Stimulated activated CD8-positive, alpha-beta memory T cell treated with anti-CD3 and anti-CD28 coated beads, Interleukin-15, amount 100 ng/mL, for 1 hour (primary cell): ENCODE measurements at places on chromosomes 7 and 10.

GRCh38 chr7:93957767-93958166, 36.2 kb downstream of the GNG11 start:
- no peak for DNase-seq

- no peak for DNase-seq
Observed at GRCh38 chr10:34721208-34721840, 93.8 kb downstream of the PARD3 start.

- no peak for DNase-seq
Observed at GRCh38 chr10:12719365-12719764, 282.1 kb downstream of the CCDC3 start.

DNA sequence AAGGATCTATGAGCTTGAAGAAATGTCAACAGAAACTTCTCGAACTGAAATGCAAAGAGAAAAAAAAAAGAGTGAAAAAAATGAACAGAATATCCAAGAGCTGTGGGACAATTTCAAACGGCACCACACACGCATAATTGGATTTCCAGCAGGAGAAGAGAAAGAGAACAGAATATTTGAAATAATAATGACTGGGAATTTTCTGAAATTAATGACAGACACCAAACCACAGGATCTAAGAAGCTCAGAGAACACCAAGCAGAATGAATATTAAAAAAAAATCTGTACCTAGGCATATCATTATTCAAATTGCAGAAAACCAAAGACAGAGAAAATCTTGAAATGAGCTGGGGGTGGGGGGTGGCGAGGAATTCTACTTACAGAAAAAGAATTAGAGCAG, 27.2 kb downstream of the DPYSL4 start:
- no peak for DNase-seq

- DNase-seq = no peak
Observed at GRCh38 chr7:150334108-150334507, 7.3 kb downstream of the RARRES2 start.

DNA sequence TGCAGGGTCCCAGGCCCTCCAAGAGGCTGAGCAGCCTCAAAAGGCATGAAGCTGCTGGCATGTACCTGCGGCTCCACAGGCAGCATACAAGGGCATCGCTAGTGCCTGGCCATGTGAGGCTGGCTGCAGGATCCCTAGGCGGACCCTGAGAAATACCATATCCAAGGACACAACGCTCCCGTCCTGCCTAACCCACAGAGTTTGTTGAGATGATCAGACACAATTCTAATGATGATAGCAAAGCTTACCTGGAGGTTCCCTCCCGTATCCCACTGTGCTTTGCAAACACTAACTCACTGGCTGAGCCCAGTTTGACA, 17.3 kb downstream of the CLRN3 start:
- no peak for DNase-seq

DNA sequence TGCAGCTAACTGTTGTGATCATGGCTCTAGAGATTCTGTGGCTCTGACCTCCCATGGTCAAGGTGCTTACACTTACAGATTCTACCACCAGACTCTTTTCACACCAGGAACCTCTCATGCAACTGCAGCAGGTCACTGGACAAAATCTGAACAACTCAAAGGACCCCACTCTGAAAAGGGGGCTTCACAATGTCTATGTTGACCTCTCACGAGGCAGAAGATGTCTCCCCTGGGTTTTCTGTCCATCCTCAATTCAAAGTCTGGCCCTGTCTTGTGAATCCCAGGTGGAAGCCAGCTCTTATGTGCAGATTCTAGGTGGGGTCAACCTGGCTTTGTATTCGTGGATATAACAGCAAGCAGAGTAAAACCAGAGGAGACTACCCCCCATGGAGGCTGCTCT, 118.6 kb upstream of the ZNF479 start:
- no peak for DNase-seq

- no peak for DNase-seq
Observed at GRCh38 chr7:153188630-153189029, 429.1 kb downstream of the ACTR3B start.

- DNase-seq = no peak
Observed at GRCh38 chr10:32298075-32298812, 48.7 kb downstream of the EPC1 start.

DNA sequence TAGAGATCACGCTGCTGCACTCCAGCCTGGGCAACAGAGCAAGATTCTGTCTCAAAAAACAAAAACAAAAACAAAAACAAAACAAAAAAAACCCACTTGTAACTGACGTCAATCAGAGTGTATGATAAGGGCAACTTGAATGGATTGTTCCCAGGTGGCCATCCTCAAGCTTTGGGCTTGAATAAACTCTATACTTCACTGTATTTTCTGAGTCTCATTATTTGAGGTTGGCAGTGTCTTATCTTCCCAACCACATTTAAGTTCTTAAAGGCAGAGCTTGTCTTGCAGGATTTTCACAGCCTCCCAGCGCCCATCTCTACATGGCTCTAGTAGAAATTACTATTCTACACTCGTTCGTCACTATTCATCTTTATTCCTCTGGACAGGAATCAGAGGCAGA, 5.1 kb upstream of the OAT start:
- DNase-seq = no peak

GRCh38 chr7:152000191-152000590, 25.3 kb upstream of the GALNT11 start:
- no peak for DNase-seq

DNA sequence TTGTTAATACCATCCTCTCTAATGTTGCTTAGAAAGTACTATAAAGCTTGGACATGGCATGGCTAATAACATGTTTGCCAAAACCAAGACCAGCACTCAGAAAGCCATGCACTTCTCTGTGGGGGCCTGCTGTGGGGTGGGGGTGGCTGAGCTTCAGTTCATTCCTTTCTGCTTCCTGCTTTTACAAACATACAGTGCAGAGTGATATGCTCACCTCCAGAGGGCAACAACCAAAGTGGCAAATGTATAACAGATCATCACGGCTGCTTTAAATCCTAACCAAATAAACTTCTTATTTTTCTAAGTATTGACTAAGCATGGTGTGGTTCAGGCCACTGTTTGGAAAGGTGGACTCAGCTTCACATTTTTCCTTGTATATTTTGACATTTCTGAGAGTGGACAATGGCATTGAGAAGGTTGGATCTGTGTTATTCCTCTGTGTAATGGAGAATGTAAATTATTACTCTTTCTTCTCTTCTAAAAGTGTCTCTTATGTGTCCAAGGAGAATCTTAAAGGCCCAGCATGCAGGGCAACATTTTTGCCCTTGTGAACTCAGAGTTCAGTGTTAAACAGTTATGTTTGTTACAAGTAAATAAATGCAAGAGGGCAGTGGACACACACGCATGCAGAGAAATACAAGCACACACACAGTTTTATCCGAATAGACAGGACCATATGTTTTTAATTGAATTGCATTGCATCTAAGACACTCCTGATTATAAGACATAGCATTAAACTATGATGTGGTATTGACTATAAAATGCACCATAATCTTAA, 186.1 kb downstream of the HERPUD2 start:
- DNase-seq = no peak

DNA sequence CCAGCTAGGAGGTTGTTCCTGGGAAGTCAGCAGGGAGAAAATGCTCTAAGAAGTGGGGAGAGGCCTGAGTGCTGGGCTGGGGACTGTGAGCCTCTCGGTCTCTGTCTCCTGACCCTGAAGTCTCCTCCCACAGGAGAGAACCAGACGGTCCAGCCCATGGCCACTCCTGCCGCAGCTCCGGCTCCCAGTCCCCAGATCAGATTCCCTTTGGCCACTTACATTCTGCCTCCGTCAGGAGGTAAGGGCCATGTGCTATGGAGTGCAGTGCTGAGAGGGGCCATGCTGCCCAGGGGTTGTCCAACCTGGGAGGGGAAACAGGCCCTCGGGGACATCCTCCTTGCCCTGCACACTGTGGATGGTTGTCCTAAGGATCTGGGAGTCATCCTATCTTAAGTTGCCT, 21.3 kb upstream of the ZNF467 start:
- no peak for DNase-seq

GRCh38 chr10:115222039-115222438, 128.9 kb downstream of the ATRNL1 start:
- DNase-seq = no peak

- no peak for DNase-seq
Observed at GRCh38 chr7:128710481-128710880, 28.7 kb upstream of the CALU start.

DNA sequence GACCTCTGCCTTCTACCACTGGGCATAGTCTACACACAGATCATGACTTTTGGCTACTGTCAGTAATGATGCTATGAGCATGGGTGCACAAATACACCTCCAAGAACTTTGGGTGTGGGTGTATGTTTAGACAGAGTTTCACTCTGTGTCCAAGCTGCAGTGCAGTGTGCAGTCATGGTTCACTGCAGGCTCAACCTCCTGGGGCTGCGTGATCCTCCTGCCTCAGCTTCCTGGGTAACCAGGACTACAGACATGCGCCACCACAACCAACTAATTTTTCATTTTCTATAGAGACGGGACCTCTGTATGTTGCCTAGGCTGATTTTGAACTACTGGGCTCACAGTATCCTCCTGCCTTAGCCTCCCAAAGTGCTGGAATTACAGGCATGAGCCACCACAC, 194.4 kb downstream of the NSUN6 start:
- no peak for DNase-seq

DNA sequence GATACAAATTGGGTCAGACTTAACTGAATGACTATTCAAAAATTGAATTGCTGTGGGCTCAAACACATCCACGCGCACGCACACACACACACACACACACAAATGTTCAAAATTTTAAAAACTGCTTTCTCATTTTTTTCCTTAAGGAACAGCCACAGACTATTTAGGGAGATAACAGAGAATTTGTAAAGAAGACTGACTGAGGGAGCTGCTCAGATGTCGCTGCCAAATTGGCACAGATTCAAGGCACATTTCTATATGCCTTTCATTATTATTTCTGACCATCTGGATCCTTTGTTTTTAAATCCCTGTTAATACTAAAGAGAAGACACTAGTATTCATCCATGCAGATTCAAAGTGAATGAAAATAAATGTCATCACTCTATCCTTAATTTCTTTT, 154.8 kb downstream of the DGKB start:
- no peak for DNase-seq

DNA sequence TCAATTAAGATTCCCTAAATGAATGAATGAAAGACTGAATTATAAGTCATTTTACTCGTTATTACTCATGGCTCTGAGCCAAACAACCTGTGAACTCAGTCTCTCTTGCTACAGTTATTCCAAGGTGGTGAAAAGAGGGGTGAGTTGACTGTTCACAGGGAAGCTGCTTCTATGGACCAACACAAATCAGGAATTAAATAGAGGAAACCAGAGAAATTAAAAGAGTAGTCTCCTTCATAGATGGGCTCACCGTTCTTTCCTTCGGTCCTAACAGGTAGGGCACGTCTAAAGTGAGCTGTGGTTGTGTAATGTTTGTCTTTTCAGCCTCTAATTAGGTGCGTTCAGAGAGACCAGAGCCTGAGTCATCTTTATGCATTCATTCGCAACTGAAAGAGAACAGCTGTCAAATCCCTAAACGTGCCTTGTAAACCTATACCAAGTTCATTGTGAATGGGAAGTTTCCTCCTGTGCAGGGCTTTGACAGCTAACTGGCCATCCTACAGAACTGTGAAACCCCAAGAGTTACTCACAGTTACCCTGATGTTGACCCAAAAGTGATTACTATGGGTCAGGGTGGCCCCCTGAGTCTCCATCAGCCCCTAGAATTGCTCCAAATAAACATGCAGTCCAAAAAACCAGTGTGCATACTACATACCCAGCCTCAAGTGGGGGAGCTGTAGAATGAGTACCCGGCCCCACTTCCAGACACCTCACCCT, 18.2 kb upstream of the C10orf53 start:
- no peak for DNase-seq

DNA sequence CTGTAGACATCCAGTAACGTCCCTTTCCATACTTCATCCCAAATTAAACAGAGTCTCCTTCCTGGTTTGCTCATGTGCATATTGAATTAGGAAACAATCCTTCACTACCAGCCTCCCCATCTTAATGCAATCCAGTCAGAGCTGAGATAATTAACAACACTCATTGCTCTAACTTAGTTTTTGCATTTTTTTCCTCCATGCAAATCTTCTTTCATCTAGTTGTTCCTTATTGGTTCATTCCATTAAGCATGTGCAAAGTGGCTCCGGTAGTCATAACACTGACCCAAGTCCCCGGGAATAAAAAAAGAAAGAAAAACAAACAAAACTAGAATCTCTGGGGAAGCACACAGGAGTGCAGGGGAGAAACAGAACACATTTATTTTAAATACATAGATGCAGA, 1176.1 kb downstream of the GATA3 start:
- DNase-seq = no peak

DNA sequence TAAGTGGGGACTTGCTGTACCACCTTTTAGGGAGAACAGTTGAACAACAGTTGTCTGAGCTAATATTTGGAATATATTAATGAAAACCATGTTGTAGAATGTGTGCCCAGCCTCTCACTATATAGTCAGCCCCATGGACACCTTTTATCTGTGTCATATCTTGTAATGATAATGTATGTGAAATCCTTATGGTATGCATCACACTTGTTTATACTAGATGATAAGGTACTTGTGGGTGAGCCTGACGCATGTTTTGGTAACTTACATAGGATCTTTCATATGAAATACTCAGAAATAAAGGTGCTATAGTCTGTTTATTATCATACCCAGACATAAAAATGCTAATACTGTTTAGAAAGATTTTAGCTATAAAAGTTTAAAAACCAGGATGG, 32.8 kb downstream of the CAMK1D start:
- DNase-seq = no peak

GRCh38 chr10:94174838-94175237, 181.1 kb downstream of the PLCE1 start:
- DNase-seq = no peak

- DNase-seq = no peak
Observed at GRCh38 chr7:91407942-91408341, 143.7 kb downstream of the FZD1 start.

DNA sequence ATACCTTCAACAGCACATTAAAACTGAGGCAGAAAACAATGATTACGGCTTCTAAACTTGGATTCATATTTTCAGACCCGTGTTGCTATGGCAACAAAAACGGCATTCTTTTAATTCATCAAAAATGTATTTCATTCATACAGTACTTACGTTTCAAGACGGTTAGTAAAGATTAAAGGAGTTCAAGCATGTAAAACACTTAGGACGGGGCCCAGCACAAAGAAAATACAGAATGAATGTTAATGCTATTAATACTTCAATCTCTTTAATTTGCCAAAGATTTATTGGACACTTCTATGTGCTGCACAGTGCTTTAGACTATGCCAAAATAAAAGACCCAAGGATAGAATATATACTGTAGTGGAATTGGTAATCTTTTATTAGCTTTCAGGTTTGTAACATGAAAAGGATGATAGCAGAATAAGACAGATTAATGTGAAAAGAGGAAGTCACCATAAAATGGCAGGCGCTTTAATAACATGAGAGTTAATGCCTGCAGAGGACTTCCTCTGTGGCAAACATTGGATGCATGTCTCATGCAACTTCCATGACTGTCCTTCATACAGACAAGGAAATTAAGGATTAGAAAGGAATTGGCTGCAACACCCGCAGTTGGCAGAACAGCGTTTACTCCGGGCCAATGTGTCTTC, 201.6 kb upstream of the KLF6 start:
- DNase-seq = no peak
